ENCODE measurements at places on chromosomes 13 and 19.

- no peak for DNase-seq
Observed at GRCh38 chr13:52903320-52903719, 54.9 kb upstream of the PCDH8 start.

GRCh38 chr19:41697198-41697855 is 9.3 kb upstream of the CEACAM7 start:
- DNase-seq: peak; percentile 76

DNA sequence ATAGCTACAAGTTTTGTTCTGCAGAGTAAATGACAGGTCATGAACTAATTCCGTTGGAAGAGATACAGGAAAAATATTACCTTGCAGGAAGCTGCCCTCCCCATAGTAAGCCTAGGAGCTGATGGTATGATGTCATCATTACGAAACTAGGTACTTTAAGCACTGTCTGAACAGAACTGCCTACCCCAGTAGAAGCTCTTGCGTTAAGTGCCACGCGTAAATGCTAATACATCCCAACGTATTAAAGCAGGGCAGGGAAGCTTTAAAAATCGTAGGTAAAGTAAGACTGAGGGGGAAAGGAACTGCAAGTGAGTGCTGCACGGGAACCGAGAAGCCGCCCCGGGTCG is 572 bp downstream of the UGGT2 start:
- no peak for DNase-seq

DNA sequence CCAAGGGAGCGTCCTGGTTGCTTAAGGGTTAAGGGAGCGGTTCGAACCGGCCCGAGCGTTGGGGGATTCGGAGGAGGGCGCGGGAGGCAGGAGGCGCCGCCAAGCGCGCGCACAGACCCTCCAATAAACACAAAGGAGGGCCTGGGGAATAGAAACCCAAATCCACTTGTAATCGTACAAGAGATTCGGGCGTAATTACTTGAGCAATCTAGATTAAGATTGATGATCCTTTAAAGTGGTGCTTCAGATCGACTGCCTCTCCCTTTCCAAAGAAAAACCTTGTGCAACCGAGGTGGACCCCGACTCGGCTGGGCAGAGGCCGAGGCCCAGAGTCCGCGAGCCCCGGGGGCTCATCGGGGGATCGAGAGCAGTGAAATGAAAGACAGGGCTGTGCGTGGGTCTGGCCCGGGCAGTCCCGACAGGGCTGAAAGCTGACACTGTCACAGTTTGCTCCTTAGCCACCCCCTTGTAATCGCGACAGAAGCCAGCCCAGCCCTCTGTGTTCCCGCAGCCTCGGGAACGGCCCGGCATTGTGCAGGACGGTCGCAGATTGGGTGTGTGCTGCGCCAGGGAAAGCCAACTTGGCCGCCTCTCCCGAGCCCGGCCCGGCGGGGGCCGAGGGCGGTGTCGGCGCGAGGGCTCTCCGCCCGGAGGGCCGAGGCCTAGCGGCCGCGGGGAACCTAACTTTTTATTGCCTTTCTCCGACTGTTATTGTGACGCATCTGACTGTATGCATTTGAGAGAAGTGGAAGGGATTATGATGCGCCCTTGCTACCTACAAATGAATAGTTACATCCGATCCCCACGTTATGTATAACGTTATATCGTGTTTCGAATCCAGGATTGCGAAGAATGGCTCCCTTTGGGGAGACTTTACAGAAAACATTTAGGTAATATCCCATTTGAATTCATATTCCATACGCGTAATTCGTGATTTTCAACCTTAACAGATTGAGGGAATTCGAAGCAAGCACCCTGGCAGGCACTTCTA is 5.5 kb downstream of the MAB21L1 start:
- no peak for DNase-seq

DNA sequence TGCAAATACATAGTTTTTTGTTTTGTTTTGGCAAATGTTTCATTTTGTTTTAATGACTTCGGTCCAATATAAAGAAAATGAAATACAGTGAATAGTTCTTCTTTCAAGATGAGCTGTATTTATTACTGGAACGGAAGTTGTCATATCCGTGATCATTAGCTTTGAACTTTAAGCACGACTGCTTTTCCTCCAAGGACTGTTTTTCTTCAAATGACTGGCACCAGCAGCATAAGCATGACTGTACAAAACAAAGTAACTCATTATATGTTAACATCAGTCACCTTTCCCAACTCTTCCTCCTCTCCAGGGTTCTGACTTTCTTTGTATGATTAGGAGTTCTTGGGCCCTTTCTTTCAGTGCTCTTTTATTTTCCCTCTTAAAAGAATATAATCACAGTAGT is 20.5 kb downstream of the EDNRB start:
- no peak for DNase-seq

- peak; percentile 80 for DNase-seq
Observed at GRCh38 chr13:111909971-111910671, 156.8 kb upstream of the SOX1 start.

DNA sequence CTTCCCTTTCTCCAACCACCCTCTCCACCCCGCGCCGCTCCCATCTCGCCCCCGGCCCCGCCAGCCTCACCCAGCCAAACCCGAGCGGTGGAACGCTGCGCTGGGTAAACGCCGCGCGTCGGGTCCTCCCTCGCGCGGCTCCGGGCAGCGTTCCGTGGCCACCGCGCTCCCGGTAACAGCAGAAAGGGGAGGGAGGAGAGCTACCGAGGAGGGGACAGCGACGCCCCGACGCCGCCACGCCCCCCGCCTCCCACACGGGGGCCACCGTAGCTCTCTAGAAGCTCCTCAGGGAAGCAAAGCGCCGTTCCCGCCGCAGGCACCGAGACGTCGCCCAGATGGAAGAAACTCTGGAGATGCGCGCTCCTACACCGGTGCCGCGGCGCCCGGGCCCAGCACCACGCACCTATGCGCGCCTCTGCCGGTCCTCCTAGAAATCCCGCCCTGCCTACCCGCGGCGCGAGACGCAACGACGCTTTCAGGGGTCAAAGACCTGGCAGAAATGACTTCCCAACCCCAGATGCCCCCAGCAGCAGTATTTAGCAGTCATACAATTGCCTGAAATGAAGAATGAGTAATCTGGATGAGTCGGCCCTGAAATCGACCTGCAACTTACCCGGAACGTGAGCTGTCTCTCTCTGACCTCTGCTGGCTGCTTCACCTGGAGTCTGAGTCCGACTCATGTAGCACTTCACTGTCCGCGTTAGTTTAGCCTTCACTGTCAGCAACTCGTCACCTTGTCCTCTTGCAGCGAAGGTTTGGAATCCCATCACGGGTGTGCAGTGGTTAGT is at the start of gene RUBCNL:
TSS of gene RUBCNL (minus strand) at position 189 of the 788 bp plus-strand sequence. CDS start 14,777 bp downstream, outside the sequence.
- no peak for DNase-seq

GRCh38 chr19:41222240-41222639 is 3.2 kb downstream of the AXL start:
- DNase-seq: no peak

GRCh38 chr13:67967031-67967430 is 736.9 kb upstream of the PCDH9 start:
- DNase-seq: no peak

GRCh38 chr19:42601811-42602443 is 7.2 kb upstream of the CEACAM8 start:
- no peak for DNase-seq

GRCh38 chr19:18349524-18350128 is 9.2 kb downstream of the PGPEP1 start:
- DNase-seq: no peak

- DNase-seq: peak; percentile 91
Observed at GRCh38 chr19:58033741-58034476, at the start of gene ZSCAN1. Gene ZSCAN1 (plus strand): TSS chr19:58034025. CDS start chr19:58037837, 3,812 bp downstream.

GRCh38 chr19:7224209-7224686 is 70.0 kb downstream of the INSR start:
- DNase-seq: no peak

- no peak for DNase-seq
Observed at GRCh38 chr13:73273745-73274144, 214.9 kb downstream of the KLF5 start.

GRCh38 chr19:43605875-43606568 is 5.9 kb upstream of the SRRM5 start:
- no peak for DNase-seq

- peak; percentile 77 for DNase-seq
Observed at GRCh38 chr13:99386911-99387788, 80.0 kb upstream of the GPR183 start.

- no peak for DNase-seq
Observed at GRCh38 chr19:46926170-46927071, 65.6 kb downstream of the ARHGAP35 start.

GRCh38 chr13:75785130-75785529 is 149.0 kb downstream of the LMO7 start:
- DNase-seq: no peak

GRCh38 chr19:44807652-44808462 is 1.0 kb upstream of the BCAM start:
- no peak for DNase-seq

DNA sequence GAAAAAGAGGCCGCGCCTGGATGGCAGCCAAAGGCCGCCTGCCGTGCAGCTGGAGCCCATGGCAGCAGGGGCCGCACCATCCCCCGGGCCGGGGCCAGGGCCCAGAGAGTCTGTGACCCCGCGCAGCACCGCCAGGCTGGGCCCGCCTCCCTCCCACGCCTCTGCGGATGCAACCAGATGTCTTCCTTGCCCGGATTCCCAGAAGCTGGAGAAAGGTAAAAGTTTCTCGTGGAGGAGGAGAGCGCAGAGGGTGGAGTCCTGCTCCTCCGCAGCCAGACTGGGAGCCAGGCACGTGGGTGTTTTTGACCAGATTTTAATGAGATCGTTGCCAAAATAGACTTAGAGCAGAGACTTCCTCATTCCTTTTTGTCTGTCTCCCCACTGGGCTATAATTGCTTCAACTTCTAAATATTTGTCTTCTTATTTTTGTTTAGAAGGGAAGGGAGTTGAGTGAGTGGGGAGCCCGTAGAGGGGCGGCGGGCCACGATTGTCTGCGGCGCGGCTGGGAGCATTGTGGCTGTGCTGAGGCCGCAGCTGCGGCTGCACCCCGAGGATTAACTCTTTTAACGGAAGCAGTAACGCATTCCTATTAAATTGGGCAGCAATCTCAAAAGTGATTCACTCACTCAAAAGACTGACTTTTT is 22.8 kb upstream of the NDUFS7 start:
- DNase-seq: peak; percentile 90

GRCh38 chr13:99227909-99228688 is 27.4 kb downstream of the UBAC2 start:
- no peak for DNase-seq

- DNase-seq: no peak
Observed at GRCh38 chr13:50999641-51000040, 90.0 kb downstream of the RNASEH2B start.

GRCh38 chr13:100536643-100537180 is 51.9 kb downstream of the GGACT start:
- peak; percentile 76 for DNase-seq

- DNase-seq: peak; percentile 62
Observed at GRCh38 chr19:31512181-31512970, 163.1 kb upstream of the TSHZ3 start.

DNA sequence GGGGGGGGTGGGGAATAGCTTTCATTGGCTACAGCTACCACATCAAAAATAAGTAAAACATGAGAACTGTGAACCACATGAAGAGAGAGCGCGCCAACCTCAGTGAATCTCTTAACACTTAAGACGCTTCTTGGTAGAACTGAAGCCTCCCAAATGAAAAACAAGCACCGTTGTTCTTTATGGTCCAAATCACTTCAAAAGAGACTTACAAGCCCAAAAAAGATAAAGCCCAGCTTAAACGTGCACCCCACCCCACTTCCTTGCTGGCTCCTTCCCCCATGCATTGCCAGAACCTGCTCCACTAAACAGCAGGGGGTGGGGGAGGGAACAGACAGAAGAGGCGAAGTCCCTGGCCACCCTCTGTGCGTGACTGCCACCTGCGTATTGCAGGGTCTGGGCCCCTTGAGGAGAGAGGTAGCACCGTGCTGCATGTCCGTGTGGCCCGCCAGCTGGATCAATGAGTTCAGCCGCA is 479.1 kb downstream of the FOXO1 start:
- no peak for DNase-seq

DNA sequence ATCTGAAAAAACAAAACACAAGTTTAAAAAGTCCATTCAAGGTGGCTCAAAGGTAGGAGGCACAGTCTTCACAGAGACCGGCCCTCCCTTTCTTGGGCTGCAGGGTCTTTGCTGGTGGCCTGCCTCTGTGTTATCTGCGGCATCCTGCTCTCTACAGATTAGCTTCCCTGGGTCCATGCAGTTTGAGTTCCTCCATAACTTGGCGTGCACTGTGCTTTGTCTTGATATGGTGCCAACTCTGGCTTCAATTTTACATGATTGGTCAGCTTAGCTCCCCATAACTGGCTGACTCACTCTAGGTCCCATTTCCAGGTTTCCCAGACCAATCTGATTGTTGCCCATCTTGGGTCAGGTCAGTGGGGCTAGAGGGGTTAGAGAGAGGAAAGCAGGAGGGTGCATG is 41.8 kb downstream of the TPT1 start:
- no peak for DNase-seq

DNA sequence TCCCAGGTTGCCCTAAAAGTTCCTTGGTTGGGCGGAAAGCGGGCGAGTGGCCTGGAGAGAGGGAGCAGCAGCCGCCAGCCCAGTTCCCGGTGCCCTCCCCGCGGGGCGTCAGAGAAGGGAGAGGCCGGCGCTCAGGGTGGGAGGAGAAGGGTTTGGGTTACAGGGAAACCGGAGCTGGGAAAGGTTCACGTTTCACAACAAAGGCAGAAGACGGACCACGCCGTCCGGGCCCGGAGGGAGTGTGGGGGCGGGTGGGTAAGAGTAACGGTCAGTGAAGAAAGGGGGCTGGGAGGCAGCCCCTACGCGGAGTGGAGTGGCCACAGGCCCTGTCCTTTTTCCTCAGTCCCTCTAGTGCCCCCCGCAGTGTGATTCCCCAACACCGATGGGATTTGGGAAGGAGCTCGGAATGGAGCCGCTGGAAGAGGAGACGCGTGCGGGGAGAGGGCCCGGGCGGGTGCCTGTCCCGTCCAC is 1.6 kb downstream of the SIX5 start:
- peak; percentile 93 for DNase-seq

DNA sequence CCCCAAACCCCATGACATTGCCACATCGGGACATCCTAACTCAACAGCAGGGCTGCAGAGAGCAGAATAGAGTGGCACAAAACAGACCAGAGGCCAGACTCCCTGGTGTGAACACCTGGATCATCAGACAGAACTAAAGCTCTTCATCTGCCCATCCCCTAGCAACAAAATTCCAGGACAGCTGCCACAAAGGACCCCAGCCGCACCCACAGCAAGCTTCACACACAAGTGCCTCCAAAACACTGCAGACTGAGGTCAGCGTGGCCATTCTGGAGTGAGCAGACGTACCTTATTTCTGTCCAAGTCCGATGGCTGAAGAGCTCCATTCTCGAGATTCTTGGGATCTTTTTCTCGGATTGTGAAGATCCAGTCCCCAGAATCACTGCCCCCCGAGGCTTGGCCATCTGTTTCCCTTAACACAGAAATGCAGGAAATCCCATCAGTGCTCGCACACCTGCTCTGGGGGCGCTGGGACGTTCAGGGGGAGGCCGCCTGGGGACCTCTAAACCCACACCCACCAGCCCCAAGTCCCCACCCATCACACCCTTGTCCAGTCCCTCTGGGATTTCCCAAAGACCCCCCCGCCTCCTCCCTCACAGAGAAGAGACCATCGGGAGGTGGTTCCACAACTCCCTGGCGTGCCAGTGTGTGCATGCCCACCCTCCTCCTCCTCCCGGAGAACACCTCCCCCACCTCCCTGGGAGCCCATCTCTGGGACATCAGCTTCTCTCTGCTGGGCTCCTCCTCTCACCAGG is 115.2 kb downstream of the STK24 start:
- no peak for DNase-seq

All from osteocyte (in vitro differentiated cells).